GM10248 (cell line): ENCODE measurements at places on chromosomes 5 and 9.

- DNase-seq = no peak
These were observed 536.0 kb upstream of the WWC1 start for GRCh38 chr5:167755420-167755819.

DNA sequence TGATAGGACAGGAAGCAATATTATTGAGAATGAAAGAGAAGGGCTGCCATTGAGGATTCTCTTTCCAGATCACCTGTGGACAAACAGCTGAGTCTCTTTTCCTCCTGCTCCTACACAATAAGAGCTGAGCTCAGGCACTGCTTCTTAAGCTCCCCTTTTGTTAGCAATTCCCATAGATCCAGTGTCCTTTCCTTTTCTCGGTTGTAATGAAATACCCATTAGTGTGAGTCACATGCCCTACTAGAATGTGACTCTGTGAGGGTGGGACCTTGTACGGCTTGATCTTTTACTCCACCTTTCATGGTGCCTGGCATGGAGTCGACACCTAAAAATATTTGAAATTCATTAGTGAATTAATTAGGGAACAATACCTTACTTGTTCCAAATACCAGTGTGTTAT, 269.2 kb downstream of the NR3C1 start:
- DNase-seq = no peak

DNA sequence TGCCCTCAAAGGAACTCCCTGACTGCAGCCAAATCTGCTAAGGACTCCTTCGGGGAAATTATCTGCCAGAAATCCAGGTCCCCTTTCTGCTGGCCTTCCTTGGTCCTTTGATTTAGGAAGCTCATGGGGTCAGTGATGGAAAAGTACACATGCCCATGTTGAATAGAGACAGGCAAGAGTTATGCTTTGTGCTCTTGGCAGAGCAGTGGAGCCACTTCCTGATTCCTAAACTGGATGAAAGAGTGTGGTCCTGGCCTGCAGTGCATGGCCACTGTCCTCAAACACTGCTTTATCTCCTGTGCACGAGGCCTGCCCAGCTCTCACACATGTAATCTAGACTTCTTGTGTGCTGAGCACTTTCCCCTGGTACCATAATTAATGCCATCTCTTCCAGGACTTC, 2.0 kb upstream of the EBF1 start:
- peak; percentile 13 for DNase-seq

DNA sequence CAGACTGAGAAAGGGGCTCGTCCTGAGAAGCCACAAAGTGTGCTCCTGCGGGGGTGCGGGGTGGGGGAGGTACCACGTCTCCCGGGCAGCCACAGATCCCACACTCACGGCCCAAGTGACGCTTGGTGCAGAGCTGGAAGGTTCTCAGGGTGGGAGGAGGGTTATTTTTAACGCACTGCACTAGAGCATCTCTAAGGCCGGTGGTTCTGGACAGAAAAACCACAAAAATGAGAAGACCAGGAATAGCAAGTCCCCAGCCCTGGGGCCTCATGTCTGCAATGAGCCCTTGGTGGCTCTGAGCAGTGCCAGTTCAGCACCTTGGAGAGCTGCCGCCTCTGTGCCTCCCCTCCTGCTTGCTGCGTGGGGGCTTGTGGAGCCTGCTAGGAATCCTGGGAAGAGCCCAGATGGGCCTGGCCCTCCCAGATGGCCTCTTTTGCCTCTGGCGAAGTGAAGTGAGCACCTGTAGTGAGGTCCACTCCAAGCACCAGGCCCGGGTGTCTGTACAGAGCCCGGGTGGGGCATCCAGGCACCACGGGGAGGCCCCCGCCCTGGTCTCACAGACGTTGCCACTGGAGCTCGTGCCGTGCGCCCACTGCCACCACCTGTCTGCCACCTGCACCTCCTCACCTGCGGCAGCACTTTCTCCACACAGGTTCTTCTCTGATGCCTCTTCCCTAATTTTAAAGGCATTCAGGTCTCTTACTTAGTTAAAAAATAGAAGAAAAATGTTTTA, 48.9 kb upstream of the CACNA1B start:
- no peak for DNase-seq

DNA sequence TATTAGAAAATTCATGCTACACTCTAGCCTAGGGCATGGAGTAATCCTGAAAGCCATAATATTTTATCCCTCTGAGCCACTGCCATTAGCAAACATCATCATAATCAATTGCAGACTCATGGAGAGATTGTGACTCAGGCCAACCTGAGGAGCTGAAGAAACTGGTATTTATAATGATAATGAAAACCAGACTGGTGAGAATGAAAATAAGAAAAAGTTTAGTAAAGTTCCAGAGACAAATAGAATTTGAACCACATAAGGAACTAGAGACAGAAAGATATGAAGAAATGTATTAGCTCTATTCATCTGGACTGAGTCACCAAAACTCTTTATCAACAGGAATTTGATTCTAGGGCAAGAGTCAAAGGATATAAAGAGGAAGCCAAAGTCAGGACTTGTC, 158.7 kb downstream of the DRD1 start:
- no peak for DNase-seq

GRCh38 chr5:76269259-76269931, 133.7 kb upstream of the IQGAP2 start:
- peak; percentile 35 for DNase-seq

- no peak for DNase-seq
These were observed 12.2 kb downstream of the HSPA4 start for GRCh38 chr5:133063965-133064364.

- peak; percentile 9 for DNase-seq
These were observed 16.1 kb upstream of the AJM1 start for GRCh38 chr9:136826188-136826541.

GRCh38 chr5:39238366-39239105, 19.2 kb upstream of the FYB1 start:
- DNase-seq = no peak

DNA sequence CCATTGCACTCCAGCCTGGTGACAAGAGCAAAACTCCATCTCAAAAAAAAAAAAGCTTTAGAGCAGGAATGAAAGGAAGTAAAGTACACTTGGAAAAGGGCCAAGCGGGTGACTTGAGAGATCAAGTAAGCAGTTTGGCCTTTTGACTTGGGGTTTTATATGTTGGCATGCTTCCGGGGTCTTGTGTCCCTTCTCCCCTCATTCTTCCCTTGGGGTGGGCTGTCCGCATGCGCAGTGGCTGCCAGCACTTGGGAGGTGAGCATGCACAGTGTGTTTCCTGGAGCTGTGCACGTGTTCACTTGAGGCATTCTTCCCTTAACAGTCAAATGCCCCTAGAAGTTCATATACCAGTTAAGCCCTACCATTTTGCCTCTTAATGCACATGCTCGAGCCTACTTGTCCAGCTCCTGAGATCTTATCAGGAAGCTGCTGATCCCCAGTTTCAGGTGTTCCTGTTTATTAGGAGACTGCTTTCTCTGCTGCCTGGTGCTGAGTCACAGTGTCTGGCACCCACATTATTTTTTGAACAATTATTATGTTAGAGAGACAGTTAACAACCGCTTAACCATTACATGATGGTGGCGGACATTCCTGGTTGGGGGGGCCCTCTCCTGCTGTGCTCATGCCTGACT, 32.6 kb upstream of the PRRC2B start:
- DNase-seq = no peak

DNA sequence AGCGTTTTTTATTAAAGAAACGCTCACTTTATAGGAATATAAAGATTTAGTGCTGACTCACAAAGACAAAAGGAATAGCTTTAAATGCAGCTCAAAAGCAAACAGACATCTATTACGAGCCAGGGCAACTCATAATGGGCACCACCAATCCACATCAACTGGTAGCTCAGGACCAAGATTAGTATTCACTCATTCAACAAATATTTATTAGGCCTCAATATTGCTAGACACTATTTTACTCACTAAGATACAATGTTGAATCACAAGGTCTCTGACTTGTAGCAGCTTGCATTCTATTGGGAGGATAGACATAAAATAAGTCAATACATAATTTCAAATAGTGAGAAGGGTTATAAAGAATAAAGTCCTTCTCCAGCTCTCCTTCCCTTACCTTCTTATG, 8.0 kb upstream of the MAN2A1 start:
- no peak for DNase-seq

- no peak for DNase-seq
These were observed 100.2 kb downstream of the BRINP1 start for GRCh38 chr9:119268985-119269384.

DNA sequence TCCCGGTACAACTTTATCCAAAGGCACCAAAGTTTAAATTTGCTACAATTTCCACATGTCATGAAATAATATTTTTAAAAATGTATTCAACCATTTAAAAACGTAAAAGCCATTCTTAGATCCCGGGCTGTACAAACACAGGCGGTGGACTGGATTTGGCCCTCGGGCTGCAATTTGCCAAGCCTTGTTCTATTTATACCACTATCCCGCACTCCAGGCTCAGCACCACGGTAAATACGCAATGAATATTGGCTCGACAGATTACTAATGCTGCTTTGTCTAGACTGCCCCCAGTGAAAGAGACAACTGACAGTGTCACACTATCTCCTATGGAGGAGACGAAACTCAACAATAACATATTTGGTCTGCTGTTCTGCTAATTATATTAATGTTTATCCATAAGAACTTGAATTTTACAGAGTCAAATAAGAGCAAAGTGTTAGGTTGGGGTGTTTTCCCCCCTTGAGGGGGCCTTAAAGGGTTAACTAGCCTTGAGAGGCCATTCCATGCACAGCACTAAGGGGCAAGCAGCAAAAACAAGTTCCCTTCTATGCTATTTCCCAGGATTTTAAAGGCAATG, 98.1 kb downstream of the MARCHF11 start:
- DNase-seq = no peak

- DNase-seq = no peak
These were observed 3.2 kb upstream of the PRR7 start for GRCh38 chr5:177443144-177443983.

DNA sequence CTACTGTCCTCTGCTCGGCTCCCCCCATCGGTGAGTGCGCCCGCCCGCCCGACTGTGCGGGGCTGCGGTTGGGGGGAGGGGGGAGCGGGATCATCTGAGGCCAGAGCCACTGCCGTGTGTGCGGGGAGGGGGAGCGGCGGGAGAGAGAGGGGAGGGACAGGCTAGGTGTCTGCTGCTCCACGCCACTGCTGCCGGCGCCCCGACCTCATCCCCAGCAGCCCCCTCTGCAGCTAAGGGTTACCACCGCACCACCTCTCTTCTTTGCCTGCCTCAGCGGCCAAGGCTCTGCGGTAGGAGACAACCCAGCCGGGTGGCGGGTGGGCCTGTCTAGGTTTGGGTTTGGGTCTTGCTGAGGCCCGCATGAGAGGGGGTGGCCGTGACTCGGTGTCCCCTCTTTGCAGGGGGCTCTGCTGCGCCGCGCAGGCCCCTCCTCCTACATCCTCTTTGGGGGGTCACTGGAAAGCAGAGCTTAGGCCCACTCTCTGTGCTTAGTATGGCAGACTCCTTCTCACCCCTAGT, 670 bp upstream of the PURA start:
- peak; percentile 26 for DNase-seq

- DNase-seq = no peak
These were observed 40.0 kb downstream of the GSN start for GRCh38 chr9:121307976-121308375.

DNA sequence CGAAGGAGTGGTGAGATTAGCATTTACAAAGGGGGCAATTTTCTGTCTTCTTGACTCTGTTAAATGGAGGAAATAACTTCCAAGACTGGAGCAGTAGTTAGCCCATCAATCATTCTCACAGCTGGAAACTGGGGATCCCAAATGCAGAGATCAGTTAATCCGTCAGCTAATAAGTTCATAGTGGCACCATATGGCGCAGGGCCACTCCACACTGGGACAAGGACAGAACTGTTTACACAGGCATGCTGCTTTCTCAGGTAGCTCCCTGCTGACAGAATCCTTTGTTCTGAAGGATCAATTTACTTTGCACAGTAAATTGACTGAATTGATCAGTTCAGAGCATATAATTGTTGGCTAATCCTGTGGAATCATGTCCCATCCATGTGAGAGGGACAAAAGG, 395.7 kb downstream of the TMEM161B start:
- DNase-seq = no peak

DNA sequence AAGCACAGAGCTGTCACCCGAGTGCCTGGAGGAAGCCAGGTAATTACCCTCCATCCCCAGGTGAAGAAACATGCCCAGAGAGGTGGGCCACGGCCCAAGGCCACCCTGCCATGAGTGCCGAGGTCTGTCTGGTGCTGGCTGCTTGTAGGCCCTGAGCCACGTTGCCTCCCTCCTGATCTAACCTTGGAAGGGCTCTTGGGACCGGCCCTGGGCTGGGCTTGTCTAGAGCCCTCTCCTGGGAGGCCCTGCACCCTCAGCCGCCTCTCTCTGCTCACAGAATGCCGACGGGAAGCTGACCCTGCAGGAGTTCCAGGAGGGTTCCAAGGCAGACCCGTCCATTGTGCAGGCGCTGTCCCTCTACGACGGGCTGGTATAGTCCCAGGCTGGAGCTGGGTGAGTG, 39.4 kb upstream of the HMCN2 start:
- DNase-seq = no peak

- DNase-seq = no peak
These were observed 41.9 kb upstream of the ITGA2 start for GRCh38 chr5:52947208-52947607.

- no peak for DNase-seq
These were observed 114.8 kb downstream of the TLE4 start for GRCh38 chr9:79686381-79687130.

DNA sequence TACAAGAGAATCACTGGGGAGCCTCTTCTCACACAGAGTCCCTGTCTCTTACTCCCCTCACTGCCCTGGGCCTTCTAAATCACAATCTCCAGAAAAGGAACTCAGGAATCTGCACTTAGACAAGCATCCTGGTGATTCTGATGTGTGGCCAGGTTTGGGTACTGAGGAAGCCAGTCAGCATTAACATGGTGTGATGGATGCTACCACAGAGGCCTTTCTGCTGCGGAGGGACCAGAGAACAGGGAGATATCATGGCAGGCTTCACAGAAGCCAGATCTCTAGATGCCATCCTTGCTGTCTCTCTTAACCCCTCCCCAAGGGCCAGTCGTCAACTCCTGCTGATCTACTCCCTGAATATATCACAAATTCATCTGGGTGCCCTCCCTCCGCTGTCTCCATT, 1.6 kb downstream of the ANKS6 start:
- no peak for DNase-seq

GRCh38 chr5:17828681-17829080, 194.4 kb downstream of the TAF11L14 start:
- DNase-seq = no peak

GRCh38 chr9:89920131-89920530, 315.3 kb downstream of the GADD45G start:
- no peak for DNase-seq

- peak; percentile 67 for DNase-seq
These were observed 216.0 kb downstream of the KDM4C start for GRCh38 chr9:6973762-6974161.
